Hematopoietic multipotent progenitor cell treated with erythropoietin and hydrocortisone succinate and interleukin-3 and kit ligand, for 6 days (in vitro differentiated cells): ENCODE measurements at places on chromosomes 4 and X.

DNA sequence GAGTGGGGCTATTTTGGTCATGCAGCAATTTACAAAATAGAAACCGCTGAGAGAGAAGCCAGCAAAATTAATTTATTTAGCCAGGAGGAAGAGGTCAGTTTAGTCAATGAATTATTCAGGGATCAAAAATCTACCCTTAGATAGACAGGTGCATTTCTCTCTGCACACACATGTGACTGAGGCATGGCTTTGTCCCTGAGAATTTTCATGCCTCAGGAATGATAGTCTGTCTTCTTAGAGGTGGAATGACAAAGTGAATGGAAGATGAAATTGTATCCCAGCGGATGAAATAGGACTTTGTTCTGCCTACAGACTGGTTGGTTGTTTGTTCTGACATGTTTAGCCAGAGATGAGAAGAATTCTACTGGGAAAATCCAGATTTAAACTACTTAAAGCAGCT is 46.0 kb downstream of the ANKRD50 start:
- DNase-seq: no peak

GRCh38 chr4:7524064-7524682 is 89.4 kb upstream of the PSAPL1 start:
- DNase-seq: peak; percentile 18

DNA sequence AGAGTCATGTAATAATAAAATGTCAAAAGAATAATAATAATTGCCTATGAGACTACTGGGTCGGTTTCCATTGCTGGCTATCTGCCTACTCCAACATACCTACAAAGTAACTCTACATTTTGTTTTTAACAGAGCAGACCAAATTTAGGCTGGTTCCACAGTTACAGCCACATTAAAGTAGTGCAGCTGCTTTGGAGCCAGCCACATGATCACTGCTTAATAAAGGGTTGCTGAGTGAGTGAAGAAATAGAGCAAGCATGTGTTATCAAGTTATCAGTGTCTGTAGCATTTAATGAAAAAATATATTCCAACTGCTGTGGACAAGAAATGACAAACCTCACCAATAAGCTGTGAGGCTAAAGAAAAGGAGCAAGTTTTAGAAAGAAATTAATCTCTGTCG is 782.3 kb downstream of the PCDH18 start:
- no peak for DNase-seq

GRCh38 chr4:1018147-1019020 is 7.0 kb downstream of the FGFRL1 start:
- DNase-seq: no peak

GRCh38 chr4:168585168-168586091 is 88.6 kb downstream of the PALLD start:
- peak; percentile 68 for DNase-seq

DNA sequence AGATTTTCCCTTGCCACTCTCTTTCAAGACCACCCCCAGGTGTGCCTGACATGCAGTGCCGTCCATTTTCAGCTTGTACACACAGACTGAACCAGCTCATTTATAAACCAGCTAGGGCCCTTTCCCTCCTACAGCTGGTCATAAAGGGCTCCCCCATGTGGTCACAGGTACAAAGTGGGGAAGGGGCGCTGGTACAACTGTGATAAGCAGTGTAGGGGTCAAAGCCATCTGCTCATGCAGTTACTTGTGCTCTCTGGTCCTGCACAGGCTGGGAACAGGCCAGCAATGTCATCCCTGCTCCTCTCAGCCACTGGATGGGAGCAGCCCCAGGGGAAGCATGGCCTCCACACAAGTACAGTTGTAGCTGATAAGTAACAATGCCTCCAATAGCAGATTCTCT is 20.6 kb downstream of the GABRQ start:
- DNase-seq: no peak

- DNase-seq: no peak
Measured at GRCh38 chrX:111348429-111348828, 63.6 kb downstream of the DCX start.

DNA sequence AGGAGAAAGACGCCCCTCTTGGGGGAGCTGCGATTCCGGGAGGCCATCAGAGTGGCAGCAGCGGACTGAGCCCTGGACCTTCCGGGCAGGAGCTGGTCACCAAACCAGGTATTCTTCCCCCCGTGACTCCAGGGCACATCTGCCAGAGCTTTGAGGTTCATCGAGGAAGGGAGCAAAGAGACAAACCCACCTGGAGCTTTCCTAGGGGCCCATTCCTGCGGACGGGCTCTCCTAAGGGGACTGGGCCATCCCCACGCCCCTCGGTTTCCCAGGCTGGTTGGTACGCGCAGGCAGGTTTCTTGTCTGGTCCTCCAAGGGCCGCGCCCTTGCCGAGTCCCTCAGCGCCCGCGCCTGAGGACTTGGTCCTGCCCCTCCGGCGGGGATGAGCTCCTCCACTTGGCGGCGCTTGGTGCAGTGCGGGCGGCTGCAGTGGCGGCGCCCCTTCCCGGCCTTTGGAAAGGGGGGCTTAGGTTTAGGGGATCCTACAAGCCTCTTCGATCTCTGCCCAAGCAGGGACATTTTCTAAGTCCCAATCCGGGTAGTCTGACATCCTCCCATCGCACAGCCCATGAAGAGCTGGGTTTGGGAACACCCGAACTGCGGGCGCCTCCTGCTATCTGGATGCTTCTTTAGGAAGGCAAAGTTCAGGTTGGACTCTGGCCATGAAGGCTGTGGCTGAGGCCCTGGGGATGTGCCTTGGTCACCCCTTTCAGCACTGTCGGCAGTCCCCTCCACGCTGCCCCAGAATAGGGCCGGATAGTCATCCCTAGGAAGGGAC is 538 bp downstream of the STBD1 start:
- peak; percentile 78 for DNase-seq

GRCh38 chrX:46036508-46036907 is 508.7 kb downstream of the ZNF674 start:
- no peak for DNase-seq

- peak; percentile 1 for DNase-seq
Measured at GRCh38 chr4:121535351-121535750, 154.5 kb upstream of the QRFPR start.

DNA sequence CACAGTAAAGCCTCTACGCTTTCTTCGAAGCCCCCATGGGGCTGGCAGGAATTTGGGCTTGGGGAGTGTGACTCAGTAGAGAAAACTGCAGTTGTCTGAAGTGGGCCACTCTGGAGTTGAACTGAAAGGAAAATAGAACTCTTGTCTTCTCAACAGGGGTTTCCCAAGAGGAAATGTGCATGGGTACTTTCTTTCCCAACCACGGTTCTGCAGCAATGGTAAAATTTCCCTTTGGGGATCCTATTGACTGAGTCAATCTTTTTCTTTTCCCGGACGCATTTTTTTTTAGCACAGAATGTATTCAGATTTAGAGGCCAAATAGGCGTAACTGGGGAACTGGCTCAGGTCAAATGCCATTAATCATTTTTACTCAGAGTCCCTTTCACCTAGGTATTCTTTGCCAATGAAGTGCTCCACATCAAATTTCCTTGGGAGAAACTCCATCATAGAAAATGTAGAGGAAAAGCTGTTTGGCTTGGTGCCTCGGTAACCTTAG is 269.3 kb downstream of the STIM2 start:
- DNase-seq: no peak

- no peak for DNase-seq
Measured at GRCh38 chr4:5212255-5213013, 161.2 kb downstream of the STK32B start.

- no peak for DNase-seq
Measured at GRCh38 chr4:114613560-114613959, 15.0 kb downstream of the UGT8 start.

DNA sequence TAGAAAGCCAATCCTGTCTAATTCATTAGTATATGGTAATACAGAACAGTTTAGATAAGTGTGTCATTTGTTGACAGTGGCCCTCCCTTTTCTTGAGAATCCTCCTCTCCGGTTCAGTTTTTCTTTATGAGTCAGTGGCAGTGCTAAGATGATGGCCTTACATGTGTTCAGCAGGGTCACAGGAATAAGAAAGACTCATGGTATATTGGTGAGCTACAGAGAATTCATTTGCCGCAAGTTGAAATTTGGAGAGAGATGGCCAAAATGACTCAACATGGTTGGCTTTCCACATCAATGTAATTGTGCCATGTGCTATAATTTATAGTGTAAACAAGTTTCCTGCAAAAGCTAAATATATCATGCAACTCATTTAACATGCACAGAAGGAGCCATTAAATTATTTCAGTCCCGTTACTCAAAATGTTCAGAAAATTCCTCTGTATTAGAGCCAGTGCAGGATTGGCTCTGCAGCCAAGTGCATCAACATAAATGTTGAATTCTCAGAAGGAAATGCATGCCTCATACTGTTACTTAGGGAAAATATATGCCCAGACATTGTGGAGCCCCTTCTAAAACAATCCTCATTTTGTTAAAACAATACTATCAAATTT is 374.3 kb downstream of the AFF2 start:
- DNase-seq: no peak

GRCh38 chr4:41215969-41216293 is 1.6 kb upstream of the APBB2 start:
- no peak for DNase-seq

- DNase-seq: no peak
Measured at GRCh38 chr4:138400066-138400465, 157.9 kb upstream of the SLC7A11 start.

- DNase-seq: no peak
Measured at GRCh38 chr4:15658136-15658770, 3.1 kb upstream of the FBXL5 start.

DNA sequence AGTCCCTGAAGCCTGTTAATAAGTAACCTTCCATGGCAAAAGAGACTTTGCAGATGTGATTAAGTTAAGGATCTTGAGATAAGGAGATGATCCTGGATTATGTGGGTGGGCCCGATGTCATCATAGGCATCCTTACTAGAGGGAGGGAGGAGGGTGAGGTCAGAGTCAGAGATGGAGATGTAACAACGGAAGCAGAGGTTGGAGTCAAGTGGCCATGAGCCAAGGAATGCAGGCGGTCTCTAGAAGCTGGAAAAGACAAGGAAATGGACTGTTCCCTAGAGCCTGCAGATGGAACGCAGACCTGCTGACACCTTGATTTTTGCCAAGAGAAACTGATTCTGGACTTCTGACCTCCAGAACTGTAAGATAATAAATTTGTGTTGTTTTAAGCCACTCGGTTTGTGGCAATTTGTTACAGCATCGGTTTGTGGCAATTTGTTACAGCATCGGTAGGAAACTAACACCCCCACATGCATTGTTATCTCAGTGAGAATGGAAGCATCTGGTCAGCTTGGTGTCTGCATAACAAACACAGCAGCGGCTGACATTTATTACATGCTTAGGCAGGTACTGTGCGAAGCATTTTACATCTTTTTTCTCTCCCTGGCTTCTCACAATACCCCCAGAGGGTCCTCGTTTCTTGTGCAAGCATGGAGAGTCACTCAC is 55.6 kb downstream of the CLDN34 start:
- DNase-seq: peak; percentile 28

DNA sequence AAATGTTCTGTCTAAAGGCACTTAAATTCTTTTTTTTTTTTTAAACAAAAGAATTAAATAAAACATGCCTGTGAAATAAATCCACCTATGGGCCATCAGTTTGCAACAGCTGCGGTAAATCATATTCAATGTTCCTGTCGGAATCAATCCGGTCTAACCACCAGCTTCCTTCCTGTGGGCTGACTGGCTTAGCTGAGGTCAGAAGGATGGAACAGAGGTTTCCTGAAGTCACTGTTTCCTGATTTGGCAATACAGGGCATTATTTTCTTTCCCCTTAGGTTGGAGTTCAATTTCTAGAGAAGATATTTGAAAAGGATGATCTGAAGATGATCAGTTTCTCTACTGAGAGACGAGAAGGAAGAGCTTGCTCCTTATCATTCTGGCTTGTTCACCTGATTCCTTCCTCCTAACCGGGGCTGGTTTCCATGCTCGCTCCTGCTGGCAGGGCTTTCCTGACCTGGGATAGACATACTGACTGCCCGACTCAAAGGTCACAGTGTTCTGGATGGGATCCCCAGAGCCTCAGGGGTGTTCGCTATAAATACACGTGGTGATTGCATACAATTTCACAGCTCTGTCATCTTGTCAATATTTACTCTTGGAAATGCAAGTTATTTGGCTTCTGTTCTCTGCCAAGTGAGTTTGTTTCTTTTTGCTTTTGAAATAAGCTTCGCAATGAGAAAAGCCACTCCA is 21.7 kb downstream of the PDLIM3 start:
- DNase-seq: peak; percentile 47

- no peak for DNase-seq
Measured at GRCh38 chrX:122972604-122973003, 211.5 kb upstream of the GRIA3 start.

GRCh38 chrX:87808576-87809243 is 291.1 kb downstream of the KLHL4 start:
- no peak for DNase-seq

DNA sequence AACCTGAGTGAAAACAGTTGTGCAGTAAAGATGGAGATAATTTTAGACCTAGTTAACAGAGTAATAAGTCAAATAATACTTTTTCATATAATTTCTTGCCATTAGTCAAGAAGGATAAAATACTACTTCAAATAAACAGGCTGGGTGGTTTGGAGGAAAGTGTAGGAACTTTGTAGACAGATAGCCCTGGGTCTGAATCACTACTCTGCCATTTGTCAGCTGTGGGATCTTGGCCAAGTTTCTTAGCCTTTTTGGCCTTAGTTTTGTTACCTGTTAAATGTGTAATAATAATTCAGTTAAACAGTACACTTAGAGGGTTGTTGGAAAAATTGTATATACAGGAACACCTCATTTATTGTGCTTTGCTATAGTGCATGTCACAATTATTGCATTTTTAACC is 163.7 kb downstream of the NPNT start:
- DNase-seq: no peak

GRCh38 chr4:40672528-40673522 is 43.2 kb upstream of the RBM47 start:
- peak; percentile 83 for DNase-seq

- peak; percentile 75 for DNase-seq
Measured at GRCh38 chr4:105520819-105521790, 31.3 kb upstream of the ARHGEF38 start.

- DNase-seq: no peak
Measured at GRCh38 chr4:89724716-89725115, 112.2 kb downstream of the SNCA start.

DNA sequence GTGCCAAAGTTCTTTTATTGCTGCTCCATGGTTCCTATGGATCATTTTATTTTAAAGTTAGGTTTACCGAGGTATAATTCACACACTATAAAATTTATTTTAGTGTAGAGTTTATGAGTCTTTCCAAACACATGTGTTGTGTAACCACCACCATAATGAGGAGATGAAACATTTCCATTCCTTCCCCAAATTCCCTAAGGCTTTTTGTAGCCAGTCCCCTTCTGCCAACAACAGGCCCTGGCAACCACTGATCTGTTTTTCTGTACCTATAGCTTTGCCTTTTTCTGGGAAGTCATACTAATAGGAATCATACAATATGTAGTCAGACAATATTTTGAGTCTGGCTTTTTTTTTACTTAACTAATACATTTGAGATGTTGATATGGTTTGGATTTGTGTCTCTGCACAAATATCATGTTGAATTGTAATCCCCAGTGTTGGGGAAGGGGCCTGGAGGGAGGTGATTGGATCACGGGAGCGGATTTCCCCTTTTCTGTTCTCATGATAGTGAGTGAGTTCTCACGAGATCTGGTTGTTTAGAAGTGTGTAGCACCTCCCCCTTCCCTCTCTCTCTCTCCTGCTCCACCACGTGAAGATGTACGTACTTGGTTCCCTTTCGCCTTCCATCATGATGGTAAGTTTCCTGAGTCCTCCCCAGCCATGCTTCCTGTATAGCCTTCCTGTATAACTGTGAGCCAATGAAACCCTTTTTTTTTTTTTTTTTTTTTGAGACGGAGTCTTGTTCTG is 59.6 kb upstream of the DHX15 start:
- DNase-seq: no peak

- DNase-seq: no peak
Measured at GRCh38 chrX:104391906-104392305, 137.2 kb upstream of the ESX1 start.
